ENCODE measurements at places on chromosomes 1 and 21.

DNA sequence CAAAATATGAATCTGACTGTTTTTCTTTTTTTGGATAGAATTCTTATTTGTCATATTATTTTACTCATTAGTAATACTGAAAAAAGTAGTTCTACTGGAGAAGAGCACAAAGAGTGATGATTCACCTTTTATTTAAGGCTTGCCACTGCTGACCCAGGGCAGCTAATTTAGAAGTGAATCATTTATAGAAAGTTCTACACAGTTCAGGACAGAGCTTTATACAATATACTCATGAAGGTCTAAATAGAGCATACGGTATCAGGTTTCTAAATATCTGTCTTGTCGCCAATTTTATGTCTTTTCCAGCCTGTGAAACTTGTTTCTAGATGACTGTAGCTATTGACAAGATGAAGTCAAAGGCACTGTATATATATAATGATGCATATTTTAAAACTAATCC lies 25.0 kb downstream of the GIPC2 start:
- DNase-seq = peak; percentile 83

- peak; percentile 69 for DNase-seq
Observed at GRCh38 chr1:14969006-14969405, 184.5 kb upstream of the TMEM51 start.

DNA sequence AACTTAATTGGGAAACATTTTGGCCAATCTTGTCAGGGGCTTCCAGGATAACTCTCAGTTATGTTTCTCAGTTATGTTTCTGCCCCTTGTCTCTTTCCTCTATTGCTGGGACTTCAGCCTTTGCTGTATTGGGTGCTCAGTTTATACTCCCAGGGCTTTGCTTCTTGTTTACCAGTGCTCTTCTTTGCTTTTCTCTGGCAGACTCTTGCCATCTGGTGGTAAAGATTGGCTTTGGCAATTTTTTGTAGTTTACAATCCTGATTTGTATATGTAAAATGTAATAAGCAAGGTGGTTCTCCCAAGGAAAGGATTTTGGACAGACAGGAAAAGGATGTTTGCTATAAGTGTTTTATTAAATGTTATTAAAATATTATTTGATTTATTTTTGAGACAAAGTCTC lies 37.9 kb downstream of the FABP3 start:
- DNase-seq = peak; percentile 35

- DNase-seq = peak; percentile 45
Observed at GRCh38 chr1:39729030-39729429, 9.7 kb upstream of the PPIE start.

- DNase-seq = no peak
Observed at GRCh38 chr1:223125766-223126165, 17.3 kb downstream of the TLR5 start.

- no peak for DNase-seq
Observed at GRCh38 chr1:94843430-94843829, 23.3 kb downstream of the SLC44A3 start.
